Kidney capillary endothelial cell (primary cell): ENCODE measurements at places on chromosomes 3 and 15.

DNA sequence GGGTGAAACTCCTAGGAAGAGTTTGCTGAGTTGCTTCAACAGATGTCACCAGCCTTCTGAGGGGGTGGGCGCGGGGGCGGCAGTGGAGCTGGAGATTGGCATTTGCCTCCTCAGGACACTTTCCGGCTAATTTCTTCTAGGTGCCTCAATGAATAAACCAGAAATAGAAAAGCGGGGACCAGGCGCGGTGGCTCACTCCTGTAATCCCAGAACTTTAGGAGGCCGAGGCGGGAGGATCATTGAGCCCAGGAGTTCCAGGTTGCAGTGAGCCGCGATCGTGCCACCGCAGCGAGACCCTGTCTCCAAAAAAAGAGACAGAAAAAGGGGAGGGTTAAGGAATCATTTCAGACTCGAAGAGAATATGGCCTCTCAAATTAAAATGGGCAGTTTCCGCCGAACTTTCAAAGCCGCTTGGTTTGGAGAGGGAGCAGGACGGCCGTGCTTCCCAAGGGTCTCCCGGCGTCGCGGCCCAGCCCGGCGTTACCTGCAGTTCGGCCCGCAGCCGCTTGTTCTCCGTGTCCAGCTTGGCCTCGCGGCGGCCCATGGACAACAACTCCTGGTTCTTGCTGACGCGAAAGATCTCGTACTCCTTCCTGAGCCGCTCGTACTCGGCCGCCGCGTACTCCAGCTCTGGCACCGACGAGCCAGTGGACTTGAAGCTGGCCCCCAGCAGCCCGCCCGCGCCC lies 587 bp downstream of the NPHP3 start:
- peak; percentile 55 for DNase-seq

DNA sequence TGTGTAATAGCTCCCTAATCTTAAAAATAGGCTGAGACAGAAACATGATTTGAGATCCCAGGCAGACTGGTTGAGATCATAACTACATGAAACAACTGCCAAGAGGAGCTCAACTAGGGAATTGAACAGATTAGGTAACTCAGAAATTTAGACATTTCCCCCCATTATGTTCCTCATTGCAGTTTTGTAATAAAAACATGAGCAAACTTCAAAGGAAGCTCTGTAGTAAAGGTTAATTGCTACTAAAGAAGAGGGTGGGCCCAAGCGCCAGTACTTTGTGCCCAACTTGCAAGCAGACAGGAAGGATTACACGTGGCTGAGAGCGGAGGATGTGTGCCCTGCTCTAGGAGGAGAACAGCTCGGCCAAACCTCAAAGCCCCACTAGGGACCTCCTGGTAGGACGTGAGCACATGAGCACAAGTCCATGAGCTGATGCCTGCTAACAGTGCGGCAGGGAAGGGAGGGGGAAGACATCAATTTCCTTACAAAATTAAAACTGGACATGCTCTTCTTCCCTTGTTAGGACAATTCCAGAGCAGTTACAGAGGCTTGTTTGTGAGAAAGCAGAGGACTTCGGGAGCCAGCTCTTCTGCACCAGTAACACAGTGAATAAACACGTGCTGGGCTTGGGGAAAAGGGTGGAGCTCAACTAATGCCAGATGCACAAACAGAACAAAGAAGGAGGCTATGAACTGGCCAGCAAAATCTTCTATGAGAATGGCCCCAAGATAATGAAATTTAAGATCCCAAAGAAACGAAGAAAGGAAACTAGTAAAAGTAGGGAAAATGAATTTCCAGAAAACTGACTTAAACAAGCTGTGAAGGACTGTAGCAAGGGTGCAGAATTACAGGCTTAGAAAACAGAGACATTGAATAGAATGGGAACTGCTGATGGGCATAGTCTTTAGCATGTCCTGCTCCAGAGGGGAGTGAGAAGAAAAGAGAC lies 275.5 kb downstream of the MECOM start:
- DNase-seq, result peak; percentile 10

- no peak for DNase-seq
These were observed 271.7 kb upstream of the TOPAZ1 start for GRCh38 chr3:43969944-43970343.

DNA sequence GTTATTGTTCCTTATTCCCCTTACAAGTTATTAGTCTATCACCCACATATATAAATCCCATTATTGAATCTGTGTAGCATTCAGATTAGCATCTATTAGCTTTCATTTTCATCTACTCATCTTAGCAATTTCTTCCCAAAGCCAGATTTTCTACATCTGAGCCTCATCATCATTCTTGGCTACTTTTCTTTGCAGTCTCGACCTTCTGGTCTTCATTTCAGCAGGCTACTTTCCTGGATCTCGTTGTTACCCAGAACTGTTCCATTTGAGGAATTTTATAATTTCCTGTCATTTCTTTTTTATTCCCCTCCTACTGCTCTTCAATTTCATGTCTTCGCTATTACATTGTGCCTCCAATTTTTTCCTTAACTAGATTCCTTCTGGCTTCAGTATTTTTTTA lies 51.8 kb downstream of the SPRED1 start:
- no peak for DNase-seq

DNA sequence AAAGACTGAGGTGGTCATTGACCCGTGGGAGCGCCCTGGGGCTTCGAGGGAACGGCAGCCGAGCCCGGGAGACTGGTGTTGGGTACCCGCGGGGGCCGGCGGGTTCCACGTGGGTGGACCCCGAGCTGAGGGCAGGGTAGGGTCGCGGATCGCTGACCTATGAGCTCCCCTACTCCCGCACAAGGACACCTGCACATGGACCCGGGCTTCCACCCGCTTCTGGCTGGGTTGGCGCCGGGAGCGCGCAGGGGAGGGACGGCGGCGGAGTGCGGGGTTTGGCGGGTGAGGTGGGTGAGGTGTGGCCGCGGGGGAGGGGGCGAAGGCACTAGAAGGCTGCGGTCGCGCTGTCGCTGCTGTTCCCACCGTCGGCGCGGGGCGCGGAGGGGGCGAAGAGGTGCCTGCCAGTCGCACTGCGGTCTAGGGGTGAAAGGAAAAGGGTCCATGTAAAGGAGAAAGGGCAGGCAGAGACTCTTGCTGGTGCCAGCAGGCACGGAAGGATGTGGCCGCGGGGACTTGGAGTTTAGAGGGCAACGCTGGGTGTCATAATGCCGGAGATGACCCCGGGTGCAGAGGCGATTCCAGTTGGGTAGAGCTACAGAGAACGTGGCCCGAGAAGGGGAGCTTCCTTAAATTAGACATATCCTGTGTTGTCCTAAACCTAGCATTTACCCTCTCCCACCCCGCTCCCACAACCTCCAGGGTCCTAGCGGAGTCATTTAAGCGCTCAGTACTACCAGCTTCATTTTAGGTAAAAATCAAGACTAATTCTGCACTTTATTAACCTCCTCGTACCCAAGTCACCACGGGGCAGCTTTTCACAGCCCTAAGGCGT lies 245.9 kb upstream of the TOPAZ1 start:
- DNase-seq, result no peak

- DNase-seq, result no peak
These were observed 147.8 kb downstream of the SLC9A9 start for GRCh38 chr3:143700431-143700975.

DNA sequence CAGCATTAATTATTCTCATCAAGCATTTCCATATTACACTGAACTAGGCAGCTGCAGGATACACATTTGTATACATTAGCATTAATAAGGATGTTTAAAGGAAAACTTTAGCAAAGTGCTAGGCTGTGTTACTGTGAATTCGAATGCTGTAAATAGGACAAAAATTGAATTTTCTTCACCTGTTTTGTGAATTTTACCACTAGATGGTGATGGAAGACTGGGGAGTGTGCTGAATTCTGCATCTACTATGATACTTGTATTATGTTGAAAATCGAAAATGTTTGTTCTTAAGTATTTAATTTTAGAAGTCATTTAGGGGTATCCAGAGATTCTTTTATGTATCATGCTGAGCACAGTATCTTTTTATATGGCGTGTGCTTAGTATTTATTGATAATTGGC lies 12.3 kb upstream of the P2RY14 start:
- DNase-seq, result no peak

GRCh38 chr3:90261481-90262433 lies 1154.3 kb downstream of the EPHA3 start:
- DNase-seq, result no peak

GRCh38 chr3:13057282-13058040 lies 15.8 kb downstream of the IQSEC1 start:
- DNase-seq, result no peak

DNA sequence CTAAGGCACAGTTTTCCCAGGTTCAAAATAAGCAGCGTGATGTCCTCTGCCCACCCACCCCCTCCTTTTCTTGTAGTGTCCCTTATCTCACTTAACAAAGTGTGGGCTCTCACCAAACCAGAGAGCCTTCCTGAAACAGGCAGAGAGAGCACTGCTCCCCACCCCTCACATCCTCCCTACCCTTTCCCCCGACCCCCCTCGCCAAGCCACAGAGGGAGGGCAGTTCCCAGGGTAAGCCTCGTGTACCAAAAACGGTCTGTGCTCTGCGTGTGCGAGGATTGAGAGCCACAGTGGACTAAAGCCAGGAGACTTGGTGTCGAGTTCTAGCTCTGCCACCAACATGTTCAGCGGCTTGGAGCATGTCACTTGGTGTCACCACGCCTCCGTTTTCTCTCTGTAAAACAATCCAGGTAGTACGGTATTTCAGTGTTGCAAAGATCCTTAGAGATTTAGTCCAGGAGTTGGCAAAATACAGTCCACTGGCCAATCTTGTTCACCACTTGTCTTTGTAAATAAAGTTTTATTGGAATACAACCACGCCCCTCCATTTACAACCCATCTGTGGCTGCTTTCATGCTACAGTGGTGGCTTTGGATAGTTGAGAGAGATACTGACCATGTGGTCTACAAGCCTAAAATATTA lies 249.9 kb downstream of the OPA1 start:
- DNase-seq, result no peak

- no peak for DNase-seq
These were observed 331.2 kb upstream of the DCBLD2 start for GRCh38 chr3:99232696-99233095.

DNA sequence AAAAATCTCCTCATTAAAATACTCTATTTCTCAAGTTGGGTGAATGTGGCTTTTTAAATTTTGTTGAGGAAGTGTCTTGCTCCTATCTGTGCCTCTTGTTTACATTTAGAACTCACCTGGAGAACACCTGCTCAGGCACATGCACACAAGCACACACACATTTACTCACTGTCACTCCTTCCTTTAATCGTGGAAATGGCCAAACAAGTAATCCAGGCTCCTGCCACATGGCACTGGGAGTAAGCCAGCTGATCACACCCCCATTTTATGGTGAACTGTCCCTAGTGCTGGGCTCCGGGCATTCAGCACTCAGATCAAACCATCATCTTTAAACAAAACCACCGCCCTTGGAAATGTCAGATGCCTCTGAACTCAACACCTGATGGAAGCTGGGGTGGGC lies 204.7 kb upstream of the BHLHE40 start:
- no peak for DNase-seq

GRCh38 chr15:36903195-36903594 lies 197.2 kb downstream of the MEIS2 start:
- DNase-seq, result no peak

GRCh38 chr3:97957617-97958311 lies 14.5 kb downstream of the RIOX2 start:
- no peak for DNase-seq

DNA sequence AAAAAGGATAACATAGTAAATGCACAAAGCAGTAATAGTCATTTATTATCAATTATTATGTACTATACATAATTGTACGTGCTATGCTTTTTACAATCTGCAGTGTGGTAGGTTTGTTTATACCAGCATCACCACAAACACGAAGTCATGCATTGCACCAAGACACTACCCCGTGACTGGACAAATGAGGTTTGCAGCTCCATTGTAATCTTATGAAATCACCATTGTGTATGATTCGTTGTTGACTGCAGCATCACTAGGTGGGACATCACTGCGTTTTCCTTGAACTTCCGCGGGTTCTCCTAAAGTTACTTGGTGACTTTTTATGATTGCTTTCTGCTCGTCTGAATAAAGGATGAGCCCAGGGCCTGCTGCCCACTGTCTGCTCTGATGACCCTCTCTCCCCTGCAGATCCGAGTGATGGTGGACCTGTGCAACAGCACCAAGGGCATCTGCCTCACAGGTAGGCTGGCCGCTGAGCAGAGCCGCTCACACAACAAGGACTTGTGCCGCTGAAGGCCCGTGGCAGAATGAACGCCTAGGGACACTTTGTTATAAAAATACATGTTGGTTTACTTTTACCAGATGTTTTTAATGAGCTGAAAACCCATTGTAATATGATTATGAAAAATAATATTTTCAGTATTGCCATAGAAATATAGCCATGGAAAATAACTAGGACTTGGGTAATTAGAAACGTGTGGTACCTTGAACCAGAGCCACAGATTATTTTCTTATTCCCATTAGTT lies 35.8 kb downstream of the GLDN start:
- no peak for DNase-seq

- DNase-seq, result no peak
These were observed 16.6 kb upstream of the RPLP1 start for GRCh38 chr15:69435985-69436384.

DNA sequence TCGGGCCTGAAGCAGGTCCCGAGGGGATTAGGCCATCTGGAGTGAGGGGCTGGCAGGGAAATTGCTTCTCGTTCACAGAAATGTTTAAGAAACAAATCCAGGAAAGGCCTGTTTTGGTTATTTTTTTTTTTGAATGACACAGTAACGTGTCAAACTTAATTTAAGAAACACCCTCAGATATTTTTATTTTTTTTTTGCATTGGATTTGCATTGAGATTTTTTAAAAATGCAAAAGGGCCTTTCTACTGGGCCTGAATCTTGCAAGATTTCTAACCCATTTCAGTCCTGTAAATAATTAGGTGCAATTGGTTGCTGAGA lies 25.0 kb upstream of the KLF13 start:
- no peak for DNase-seq

DNA sequence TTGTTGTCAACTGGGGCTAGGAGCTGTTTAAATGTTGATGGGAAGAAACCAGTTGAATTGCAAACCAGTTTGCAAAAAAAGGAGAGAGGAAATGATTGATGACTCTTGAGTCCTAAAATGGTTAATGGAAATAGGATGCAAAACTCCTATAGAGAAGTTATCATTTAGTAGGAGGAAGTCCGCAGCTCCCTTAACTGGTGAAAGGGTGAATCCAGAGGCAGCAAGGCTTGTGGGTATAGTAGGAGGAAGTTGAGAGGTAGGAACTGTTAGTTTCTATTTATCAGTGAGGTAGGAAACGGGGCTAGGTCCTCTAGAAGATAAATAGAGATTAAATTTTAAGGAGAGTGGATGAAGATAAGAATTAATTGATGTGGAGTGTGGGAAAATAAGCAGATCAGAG lies 15.4 kb downstream of the IREB2 start:
- no peak for DNase-seq

GRCh38 chr3:172713316-172713715 lies 2.4 kb upstream of the NCEH1 start:
- DNase-seq, result no peak

DNA sequence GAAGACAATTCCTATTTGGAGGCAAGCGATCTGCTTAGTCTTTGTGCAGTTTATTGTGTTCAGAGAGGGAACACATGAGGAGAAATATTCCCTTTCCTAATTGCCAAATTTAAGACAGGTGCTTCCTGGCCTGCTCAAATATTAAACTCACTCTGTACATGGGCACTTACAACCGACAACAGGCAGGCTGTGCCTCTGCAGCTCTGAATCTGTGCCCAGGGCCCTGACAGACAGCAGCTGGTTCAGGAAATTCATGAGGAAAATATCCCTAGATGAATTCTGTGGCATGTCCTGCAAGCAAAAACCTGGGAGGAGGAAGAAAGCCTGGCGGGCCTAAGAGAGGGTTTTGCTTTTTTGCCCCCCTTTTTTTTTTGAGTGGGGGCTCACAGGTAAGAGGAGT lies 169.3 kb upstream of the TRIM42 start:
- DNase-seq, result no peak
